ENCODE measurements at places on chromosomes 7 and 10. TPM values are rescaled to one million over a fixed set of nuclear protein-coding genes. Genes with fewer than 3 reads are reported as not detected.

DNA sequence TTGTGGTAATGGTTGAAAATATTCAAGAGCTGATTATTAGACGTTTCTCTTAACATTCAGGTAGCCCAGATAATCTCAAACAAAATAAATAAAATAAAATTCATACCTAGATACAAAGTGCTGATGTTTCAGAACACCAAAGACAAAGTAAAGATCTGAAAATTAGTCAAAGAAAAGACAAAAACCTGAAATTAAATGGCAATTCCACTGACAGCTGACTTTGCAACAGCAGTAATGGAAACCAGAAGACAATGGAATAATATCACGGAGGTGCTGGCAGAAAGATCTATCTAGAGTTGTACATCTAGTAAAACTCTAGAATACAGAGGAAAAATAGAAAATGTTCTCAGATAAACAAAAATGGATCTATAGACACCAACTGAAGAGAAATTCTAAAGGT, 58.0 kb upstream of the IKZF1 start:
- DNase-seq, result no peak

GRCh38 chr7:151631570-151631952, 111.9 kb upstream of the RHEB start:
- no peak for DNase-seq

GRCh38 chr10:9060314-9060713, 1005.8 kb downstream of the GATA3 start:
- DNase-seq, result no peak

- no peak for DNase-seq
These were observed 222.2 kb downstream of the C7orf25 start for GRCh38 chr7:42689626-42690025.

The UPK3B gene
- total RNA-seq, result not detected

DNA sequence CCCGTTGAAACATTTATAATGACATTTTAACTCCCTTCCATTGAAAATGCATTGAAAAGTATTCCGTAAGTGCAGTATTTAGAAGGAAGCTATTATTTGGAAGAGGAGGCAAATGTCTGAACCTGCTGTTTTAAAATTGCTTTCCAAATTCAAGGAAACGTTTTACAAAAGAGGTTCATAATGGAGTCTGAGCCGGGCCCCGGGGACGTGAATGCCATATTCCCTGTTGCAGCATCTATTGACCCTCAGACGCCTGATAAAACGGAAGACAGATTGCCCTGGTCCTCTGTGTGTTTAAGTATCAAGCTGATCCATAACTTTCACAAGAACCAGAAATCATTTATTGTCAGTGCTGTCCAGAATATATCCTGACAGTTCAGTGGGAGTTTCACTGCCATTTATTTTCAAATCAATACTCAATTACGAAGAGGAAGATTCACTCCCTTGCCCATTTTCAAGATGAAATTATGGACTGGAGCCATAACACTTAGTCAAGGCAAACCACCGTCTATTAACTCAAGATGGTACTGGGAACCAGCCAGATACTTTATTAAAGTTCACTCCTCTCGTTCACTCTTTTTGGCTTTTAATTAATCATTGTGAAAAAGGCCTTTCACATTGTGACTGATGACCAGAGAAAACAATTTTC, 435.7 kb upstream of the PFKP start:
- no peak for DNase-seq

DNA sequence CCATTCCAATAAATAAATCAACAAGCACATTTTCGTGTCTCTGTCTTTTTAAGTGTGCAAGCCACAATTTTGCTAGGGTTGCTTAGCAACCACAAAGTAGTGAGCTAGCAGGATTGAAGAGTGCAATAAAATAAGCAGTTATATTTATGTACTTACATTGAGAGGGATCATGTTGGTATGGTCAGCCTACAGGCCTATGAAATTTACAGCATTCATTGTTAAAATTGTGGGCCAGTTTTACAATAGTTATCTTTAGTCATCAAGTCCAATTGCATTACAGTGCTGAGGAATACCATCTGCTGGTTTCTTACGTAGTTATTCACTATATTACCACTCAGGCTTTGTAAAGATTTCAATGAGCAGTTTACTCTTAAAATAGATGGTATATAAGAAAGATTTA, 192.5 kb upstream of the POT1 start:
- DNase-seq, result no peak

DNA sequence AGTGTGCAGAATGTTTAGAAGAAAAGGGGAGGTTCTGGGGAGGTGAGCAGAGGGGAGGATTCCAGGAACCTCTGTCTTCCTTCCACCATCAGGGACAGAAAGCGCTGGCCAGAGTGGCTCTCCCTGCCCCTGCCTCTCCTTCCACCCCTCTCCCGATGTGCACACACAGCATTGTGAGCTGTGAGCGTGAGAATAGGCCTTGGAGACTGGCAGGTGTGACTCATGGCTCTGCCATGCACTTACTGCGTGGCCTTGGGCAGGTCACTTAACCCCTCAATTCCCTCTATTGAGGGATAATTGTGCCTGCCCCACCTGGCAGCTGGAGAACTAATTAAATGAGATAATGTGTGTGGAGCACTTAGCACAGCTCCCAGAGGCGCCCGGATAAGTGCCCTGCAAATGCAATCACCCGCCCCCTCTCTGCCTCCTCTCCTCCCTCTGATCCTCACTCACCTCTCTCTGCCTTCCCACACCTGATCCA, 115.4 kb downstream of the ZMIZ1 start:
- peak; percentile 36 for DNase-seq

The KCP gene
- 0.04 TPM for total RNA-seq

GRCh38 chr10:36500266-36500665, 625.1 kb upstream of the ANKRD30A start:
- no peak for DNase-seq

DNA sequence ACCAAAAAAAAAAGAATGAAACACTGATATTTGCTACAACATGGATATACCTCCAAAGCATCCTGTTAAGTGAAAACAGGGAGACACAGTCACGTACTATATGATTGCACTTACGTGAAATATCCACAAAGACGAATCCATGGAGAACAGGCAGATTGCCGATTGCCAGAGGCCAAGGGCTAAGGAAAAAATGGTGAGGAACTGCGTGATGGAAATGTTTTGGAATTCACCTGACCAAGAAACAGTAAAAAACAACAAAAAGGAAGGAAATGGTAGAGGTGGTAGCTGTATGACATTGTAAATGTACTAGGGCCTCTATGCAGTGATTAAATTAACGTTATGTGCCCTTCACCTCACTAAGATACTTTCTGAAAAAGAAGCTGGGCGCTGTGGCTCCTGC, 44.1 kb upstream of the GTF2IRD1 start:
- DNase-seq, result no peak

DNA sequence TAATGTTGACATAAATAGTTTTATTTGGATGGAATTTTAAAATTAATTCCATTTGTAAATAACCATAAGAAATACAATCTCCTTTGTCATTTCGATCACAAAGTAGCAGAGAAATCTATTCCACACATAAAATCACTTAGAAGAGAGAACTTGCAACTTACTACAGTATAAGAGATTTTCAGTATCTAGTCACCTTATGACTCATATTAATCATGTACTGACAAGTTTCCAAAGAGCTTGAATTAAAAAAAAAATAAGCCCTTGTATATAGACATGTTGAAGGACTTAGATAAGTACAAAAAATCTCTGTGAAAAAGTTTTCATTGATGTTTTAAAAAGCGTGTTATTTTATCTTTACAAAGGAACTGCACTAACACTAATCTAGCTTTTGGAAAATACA, 207.1 kb upstream of the ETV1 start:
- DNase-seq, result no peak

DNA sequence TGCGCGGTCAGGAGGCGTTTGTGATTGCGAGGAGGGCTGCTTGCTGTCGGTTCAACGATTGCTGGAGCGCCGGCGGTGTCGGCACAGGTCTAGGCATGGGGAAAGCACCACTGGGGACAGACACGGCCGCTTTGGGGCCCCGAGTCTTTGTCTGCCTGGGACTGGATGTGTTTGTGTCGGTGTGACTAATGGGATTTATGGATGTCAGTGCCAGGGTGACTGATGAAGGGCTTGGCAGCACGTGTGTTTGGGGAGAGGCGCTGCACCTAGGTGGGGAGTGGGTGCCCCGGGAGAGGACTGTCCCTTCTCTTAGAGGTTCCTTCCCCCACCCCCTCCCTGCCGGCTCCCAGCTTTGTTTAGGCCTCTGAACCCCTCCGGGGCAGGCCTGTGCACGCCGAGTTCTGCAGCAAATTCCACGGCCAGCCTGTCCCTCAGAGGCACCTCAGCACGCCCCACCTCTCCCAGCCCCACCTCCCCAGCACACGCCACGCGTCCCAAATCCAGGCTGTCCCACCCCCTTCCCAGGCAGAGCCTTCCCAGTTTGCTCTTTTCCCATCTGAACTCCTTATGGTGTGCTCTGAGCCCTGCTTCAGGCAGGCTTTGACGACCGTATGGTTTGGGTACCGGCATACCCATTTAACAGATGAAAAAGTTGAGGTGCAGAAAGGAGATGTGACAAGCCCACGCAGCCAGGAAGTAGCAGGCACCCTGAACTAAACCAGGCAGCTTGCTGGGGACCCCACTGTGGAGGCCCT, 6.4 kb upstream of the TNRC18 start:
- DNase-seq, result no peak

GRCh38 chr7:42097752-42098151, 139.3 kb downstream of the GLI3 start:
- DNase-seq, result peak; percentile 11

DNA sequence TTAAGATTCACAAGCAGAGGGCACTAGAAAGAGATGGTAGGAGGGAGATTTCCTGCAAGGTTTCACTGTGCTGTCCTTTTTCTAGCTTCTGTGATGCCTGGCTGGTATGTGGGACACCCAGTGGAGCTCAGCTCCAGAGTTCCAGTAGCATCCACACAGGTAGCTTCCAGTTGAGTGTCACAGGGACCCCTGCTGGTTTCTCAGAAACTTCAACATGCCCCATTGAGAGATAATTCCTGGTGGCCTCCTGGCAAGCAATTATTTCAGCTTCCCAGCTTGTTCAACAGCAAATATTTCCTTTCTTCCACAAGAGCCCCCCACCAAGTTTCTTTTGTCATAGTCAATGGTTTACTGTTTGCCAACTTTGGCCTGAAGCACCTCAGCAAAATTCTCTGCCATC, 858.7 kb downstream of the REEP3 start:
- no peak for DNase-seq

The PLXDC2 gene
- 2.9 TPM for total RNA-seq
